SHP77 treated with DMSO at 0.1 percent for 48 hours (cell line): ENCODE measurements at places on chromosomes 11 and 22.

DNA sequence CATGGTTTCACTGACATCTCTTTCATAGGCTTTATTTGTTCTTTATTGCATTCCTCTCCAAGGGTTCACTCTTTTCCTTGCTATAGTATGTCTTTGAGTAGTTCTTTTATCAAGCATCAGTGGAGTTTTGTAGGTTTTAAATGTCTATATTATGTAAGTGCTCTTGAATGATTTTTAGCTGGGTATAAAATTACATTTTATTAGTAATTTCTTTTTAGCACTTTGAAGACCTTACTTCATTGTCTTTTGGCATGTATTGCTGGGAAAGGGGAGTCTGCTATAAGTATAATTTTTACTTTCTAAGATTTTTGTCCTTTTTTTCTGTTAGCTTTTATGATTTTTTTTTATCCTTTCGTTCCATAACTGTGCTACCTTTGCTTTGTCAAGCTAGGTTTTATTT is 25.5 kb upstream of the CAT start:
- DNase-seq = no peak

DNA sequence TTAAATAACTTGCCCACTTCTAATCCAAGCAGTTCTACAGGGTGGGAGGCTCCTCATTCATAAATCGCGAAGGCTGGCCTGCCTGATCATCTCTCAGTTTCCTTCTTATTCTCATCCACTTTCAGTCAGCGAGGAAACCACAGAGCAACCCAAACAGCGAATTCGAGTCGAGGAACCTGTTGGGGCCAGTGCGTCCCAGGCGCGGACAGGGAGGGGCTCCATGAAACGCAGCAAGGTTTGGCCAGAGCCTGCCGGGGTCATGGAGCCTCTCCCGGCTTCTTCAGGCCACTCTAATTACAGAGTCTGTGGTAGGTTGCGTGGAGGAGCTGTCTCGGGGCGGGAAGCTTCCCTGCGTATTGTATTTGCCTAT is 741 bp upstream of the NAV2 start:
- no peak for DNase-seq

GRCh38 chr11:45285930-45286632 is at the start of gene SYT13:
Gene SYT13 (minus strand): TSS chr11:45286341. CDS start chr11:45286207, 134 bp downstream.
- DNase-seq = peak; percentile 44

GRCh38 chr11:23765682-23766252 is 731.1 kb upstream of the LUZP2 start:
- DNase-seq = no peak

DNA sequence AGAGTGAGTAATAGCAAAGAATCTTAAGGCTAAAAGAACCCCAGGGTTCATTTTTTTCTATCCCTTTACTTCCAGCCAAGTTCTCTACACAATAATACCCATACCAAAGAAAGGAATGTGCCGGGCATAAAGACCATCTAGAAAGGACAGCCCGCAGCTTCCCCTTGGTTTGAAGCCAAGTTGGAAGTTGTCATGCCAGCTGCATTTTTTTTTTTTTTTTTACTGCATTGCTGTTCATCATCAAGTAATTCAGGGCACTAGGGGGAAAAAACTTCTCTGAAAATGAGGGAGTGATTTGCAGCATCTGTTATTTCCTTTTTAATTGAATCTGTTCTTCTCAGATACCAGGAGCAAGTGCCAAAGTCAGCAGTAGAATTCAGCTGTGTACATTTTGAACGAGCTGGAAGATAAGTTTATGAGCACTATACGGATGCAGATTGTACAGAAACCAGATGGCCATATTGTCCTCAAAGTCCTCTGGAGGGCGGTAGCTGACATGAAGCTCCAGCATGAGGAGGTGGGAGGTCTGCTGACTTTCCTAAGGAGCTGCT is 56.4 kb downstream of the UBASH3B start:
- DNase-seq = no peak

DNA sequence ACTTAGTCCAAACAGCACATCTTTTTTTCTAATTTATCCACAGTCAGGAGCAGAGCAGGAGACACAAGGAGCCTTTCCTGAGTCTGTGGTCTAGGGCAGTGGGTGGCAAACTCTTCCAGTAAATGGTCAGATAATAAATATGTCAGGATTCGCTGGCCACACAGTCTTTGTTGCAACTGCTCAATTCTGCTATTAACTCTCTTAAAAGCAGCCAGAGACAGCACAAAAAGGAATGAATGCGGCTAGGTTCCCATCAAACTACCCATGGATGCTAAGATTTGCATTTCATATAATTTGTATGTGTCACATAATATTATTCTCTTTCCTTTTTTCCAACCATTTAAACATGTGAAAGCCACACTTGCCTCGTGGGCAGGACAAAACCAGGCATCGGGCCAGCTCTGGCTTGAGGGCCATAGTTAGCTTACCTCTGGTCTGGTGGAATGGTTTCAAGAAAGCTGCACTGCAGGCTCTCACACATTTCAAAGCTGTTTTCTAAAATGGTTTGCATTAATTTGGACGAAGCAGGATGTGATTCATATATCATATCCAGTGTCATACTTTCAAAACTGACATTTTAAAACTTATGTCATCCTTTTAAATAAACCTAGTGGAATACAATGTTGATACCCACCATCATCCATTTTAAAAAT is 64.7 kb upstream of the CD5 start:
- no peak for DNase-seq

- no peak for DNase-seq
Measured at GRCh38 chr11:57778318-57779037, 16.9 kb downstream of the CTNND1 start.
